ENCODE measurements at places on chromosomes 5 and 9.

- no peak for DNase-seq
Measured at GRCh38 chr9:123518338-123518737, 162.3 kb downstream of the CRB2 start.

DNA sequence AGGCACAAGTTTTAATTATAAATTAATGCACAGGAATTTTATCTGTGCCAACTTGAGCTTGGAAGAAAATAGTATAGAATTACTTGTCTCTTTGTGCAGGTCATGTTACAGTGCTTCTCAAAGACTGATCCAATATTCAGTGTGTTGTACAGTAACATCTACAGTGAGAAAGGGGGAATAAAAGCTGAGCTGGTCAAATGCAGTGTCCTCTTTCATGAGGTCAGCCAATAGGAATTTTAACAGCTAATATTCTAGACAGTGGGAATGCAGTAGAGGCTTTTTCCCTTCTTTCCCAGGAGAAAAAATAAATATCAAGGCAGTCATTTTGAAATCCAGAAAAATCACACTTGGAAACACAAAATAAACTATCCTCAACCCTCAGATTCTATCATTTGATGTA lies 95.7 kb upstream of the ITGA1 start:
- no peak for DNase-seq

GRCh38 chr5:148020257-148020988 lies 43.4 kb upstream of the SPINK5 start:
- DNase-seq, result no peak

GRCh38 chr5:132181011-132181629 lies 46.5 kb downstream of the P4HA2 start:
- DNase-seq, result no peak

- DNase-seq, result no peak
Measured at GRCh38 chr5:67795781-67796477, 419.6 kb upstream of the PIK3R1 start.

DNA sequence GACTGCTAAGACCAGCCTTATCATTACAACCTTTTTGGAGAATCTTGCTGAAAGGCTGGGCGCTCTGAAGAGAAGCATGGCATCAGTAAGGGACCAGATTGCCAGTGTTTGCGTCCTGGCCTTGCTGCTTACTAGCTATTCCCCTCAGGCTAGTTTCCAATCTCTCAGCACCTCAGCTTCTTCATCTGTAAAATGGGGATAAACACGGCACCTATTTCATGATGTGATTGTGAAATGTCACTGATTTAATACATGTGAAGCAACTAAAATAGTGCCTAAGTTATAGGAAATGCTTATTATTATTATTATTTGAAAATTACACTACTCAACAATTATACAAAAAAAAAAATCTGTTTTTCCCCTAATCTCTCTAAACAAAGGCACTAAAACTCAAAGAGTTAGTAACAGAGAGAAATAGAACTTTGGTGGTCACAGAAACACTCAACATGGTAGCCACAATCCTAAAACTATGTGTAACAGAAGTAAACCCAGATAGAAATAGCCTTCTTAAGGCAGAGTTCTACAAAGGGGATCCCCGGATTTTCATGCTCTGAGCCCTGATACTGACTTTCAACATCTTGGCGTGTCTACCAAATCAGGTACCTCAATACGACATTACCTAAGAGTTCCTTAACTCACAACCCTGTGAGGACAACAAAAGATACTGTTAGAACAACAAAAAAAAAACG lies 62.0 kb downstream of the ENC1 start:
- DNase-seq, result no peak

- DNase-seq, result no peak
Measured at GRCh38 chr5:670396-671270, 22.5 kb downstream of the TPPP start.

DNA sequence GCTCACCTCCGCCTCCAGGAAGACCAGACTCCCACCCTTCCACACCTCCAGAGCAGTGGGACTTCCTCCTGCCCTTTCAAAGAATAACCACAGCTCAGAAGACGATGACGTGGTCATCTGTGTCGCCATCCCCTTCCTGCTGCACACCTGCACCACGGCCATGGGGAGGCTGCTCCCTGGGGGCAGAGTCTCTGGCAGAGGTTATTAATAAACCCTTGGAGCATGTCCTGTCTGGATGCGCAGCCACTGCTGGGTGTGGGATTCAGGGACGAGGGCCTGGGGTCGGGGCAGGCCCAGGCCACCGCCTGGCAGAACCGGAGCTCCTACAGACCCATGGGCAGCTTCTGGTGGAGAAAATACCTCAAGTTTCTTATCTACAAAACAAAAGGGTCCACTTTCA lies 5.0 kb downstream of the PAEP start:
- no peak for DNase-seq

DNA sequence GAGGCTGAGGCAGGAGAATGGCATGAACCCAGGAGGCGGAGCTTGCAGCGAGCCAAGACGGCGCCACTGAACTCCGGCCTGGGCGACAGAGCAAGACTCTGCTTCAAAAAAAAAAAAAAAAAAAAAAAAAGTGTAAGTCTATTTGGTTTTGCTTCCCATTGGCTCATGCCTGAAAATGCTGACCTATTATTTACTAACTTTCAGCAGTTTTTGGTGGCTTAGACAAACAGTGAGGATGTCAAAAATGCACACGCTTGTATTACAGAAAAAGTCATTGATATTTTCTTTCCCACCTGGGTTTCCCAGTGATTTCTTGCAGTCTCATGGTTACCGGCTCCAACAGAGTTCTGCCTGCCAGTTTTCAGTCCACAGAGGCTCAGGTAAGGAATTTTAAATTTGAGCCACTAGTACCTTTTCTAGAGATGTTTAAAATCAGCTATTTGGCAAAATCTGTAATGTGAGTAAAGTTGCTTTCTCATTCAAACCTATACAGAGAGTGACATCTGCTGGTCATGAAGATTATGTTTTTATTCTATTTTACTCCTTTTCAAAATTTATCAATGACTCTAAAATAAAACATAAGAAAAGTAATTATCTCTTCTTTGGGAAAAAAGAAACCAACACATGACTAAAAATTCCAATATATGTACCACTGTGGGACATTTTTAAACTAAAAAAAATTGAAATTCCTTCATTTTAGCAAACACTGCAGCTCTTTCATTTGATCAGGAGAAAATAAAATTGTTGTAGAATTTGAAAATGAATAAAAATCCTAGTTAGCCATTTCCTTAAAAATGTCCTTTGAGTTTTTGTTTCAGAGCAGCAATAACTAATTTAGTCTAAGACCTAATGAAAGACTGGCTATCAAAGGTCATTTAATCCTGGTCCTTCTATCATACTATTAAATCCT lies 8.8 kb downstream of the FAM200C start:
- DNase-seq, result no peak

GRCh38 chr5:3343211-3343610 lies 252.4 kb upstream of the IRX1 start:
- no peak for DNase-seq

GRCh38 chr5:171825051-171825450 lies 39.4 kb downstream of the SMIM23 start:
- no peak for DNase-seq

DNA sequence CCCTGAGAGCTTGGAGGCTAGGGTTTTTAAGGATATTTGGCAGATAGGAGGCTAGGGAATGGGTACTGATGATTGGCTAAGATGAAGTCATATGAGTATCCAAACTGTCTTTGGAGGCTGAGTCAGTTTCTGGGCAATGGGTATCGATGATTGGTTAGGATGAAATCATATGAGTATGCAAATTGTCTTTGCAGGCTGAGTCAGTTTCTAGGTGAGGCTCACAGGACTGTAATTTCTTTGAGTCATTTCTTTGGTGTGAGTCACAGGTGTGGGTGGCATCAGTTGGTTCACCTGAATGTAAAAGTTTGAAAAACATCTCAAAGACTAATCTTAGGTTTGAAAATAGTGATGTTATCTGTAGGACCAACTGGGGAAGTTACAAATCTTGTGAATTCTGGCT lies 1068.0 kb downstream of the NR2F1-AS1 start:
- no peak for DNase-seq

DNA sequence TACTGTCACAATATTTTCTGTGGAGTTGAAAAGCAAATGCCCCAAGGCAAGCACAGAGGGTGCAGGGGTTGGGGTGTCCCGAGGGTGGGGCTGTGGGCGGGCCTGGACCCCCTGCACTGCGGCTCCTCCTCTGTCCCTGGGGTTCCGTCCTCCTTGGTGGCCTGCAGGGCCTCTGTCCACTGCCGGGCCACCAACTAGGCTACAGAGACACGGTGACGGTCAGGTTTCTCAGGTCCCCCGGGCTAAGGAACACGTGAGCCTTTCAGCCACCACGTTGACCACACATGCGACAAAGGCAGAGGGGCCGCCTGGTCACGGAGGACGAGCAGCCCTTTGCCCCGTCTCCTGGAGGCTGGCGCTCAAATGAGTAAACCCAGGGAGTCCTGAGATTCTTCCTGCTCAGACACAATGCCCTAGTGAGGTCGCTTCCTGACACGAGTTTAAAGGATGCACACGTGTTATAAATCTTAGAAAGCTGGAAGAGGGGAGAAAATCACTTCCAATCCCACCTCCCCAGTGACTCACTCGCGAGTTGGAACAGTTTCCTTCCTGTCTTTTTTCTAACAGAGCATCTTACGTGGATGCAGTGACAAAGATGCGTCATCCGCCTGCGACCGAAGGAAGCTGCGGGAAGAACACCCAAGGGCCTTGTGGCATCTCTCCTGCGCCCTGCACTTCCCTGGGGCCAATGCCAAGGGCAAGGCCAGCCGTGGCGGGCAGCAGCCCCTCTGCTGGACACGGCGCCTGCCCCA lies 24.8 kb upstream of the OBP2B start:
- no peak for DNase-seq

- DNase-seq, result no peak
Measured at GRCh38 chr9:93111371-93112115, 15.5 kb downstream of the CARD19 start.

- no peak for DNase-seq
Measured at GRCh38 chr9:27261517-27262211, 35.3 kb downstream of the EQTN start.

GRCh38 chr5:133610489-133611356 lies 1.6 kb downstream of the FSTL4 start:
- no peak for DNase-seq

- no peak for DNase-seq
Measured at GRCh38 chr5:79689541-79690466, at the start of gene CMYA5. TSS of gene CMYA5 (plus strand) at chr5:79689836. CDS start at chr5:79689908, 72 bp downstream.

- no peak for DNase-seq
Measured at GRCh38 chr5:132228241-132229035, 785 bp upstream of the P4HA2 start.

GRCh38 chr9:119164716-119165115 lies 204.5 kb downstream of the BRINP1 start:
- no peak for DNase-seq

DNA sequence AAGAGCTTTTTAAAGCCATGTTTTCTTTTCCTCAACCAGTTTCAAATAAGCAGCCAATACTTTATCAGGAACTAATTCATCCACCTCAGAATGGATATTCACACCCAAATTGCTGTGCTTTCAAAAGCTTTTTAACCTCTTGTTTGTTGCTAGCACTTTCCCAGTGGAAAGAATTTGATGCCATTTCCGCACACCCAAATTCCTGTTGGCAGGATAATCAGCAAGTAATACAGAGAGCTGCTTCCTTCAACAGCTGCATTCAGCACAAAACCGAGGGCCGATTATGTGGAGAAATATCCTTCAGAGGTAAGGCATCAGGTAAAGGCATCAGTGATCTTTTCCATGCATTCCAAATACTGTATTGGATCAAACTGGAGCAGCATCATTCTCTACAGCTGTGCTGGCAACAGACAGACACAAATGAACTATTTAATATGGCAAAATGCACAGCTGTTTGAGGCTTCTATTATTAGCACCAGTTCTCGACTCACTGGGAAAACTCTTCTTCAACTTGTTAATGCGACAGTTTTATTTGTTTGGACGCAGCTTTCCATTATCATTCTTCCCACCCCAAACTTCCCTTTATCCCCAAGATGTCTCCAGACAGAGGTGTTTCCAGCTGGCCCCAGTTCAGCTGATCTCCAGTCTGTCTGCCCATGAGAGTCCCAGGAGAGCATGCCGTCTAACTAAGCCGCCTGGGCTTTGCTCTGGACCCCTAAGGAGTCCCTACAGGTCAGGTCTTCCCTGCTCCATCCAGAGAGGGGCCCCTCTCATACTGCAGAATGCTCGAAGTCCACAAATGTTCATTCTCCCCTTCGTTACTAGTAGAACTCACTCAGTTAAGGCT lies 22.2 kb upstream of the MGAT1 start:
- no peak for DNase-seq

DNA sequence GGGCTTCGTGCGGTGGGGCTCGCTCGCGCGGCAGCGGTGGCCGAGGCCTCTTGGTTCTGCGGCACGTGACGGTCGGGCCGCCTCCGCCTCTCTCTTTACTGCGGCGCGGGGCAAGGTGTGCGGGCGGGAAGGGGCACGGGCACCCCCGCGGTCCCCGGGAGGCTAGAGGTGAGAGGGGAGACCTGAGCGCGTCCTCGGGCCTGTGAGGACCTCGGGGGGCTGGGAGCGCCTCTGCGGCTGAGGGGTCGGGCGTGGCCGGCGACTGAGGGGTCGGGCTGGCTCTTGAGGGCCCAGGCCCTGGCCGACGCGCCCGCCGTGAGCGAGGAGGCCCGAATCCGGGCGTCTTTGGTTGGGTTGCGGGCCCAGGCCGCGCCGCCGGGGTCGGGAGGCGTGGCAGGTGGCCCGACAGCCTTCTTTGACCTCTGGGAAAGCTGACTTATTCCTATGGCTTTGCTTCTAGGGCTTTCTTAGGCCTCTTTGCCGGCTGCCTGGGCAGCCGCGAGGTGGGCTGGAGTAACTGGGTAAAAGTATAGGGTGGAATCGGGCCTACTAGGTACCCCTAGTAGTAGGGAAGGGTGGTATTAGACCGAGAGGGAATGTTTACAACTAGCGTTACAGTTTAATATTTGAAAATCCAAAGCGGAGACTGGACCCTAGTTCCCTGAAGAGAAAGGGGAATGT lies at the start of gene CANX:
TSS of gene CANX (plus strand) at position 33 of the 681 bp plus-strand sequence. CDS start 6,715 bp downstream, outside the sequence.
- DNase-seq, result no peak

DNA sequence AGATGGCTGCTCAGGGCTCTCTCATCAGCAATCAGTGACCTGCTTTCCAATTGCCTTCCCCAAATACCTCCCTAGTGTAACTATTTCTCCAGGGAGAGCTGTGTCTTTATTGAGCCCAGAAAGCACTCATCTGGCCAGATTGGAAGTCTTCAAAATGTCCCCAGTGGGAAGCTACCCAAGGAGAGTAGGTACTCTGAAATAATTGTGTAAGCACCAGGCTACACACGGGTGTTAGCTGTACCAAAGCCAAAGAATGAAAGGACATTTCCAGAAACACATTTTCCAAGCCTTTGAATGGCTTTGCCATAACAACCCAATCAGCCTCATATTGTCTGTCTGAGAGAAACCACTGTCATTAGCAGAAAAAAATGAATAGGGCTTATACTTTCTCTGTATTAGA lies 318.8 kb downstream of the FAM170A start:
- DNase-seq, result no peak

GRCh38 chr5:3428334-3428733 lies 167.3 kb upstream of the IRX1 start:
- no peak for DNase-seq

DNA sequence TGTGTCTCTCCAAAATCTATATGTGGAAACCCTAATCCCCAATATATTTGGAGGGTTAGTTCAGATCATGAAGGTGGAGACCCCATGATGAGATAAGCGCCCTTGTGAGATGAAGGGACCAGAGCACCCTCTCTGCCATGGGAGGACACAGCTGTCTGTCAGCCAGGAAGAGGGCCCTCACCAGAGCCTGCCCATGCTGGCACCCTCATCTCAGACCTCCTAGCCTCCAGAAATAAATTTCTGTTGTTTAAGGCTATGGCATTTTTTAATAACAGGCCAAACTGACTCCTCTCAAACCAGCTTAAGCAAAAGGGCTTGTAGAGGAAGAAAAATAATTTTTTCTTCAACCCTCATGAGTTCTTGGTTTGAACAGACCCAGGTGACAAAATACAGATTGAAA lies 79.2 kb upstream of the MAMDC2 start:
- no peak for DNase-seq

GRCh38 chr9:86892576-86892975 lies 54.7 kb downstream of the GAS1 start:
- no peak for DNase-seq

All from stimulated activated CD8-positive, alpha-beta memory T cell treated with anti-CD3 and anti-CD28 coated beads, Interleukin-4, amount 100 ng/mL, for 4 hours (primary cell).